HepG2 (cell line): ENCODE measurements at places on chromosomes 1 and 21.

DNA sequence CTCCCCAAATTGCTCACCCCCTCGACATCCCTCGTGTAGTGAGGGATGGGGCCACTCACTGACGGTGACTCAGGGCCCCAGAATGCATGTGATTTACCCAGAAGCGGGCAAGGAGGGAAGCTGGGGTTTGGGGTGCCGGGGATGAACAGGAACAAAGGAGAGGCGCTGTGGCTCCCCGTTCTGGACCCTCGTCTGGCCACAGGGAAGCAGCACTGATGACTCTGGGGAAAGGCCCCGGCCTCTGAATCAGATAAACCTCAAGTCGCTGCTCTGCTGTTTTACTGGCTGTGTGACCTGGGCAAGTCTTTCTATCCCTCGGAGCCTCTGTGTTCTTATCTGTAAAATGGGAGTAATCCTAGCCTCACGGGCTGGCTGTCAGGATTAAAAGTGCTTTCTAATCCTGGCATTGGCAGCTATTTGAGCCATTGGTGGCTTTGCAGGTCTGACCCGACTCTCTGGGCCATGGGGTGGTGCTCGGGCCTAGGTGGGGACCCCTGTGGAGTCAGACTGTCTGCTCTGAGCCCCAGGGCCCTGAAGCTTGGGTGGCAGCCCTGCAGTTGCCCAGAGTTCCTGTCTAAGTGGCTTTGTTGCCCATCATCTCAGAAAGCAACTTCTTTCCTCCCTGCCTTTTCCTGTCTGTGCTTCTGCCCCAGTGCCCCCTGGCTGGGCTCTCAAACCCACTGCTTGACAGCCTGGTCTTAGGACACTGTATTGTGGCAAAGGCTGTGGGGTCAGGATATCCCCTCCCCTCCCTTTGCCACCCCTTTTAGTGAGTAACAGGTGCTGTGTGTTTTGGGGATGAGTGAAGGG is 5.5 kb downstream of the TNFRSF1B start:
- no peak for DNase-seq

GRCh38 chr1:234775477-234776246 is 165.7 kb upstream of the IRF2BP2 start:
- DNase-seq: no peak

- DNase-seq: peak; percentile 23
These were observed 48.3 kb downstream of the IL23R start for GRCh38 chr1:67214420-67215174.

- DNase-seq: no peak
These were observed 46.6 kb downstream of the NEK7 start for GRCh38 chr1:198203434-198203833.

- no peak for DNase-seq
These were observed 108.8 kb upstream of the WARS2 start for GRCh38 chr1:119249283-119249682.

DNA sequence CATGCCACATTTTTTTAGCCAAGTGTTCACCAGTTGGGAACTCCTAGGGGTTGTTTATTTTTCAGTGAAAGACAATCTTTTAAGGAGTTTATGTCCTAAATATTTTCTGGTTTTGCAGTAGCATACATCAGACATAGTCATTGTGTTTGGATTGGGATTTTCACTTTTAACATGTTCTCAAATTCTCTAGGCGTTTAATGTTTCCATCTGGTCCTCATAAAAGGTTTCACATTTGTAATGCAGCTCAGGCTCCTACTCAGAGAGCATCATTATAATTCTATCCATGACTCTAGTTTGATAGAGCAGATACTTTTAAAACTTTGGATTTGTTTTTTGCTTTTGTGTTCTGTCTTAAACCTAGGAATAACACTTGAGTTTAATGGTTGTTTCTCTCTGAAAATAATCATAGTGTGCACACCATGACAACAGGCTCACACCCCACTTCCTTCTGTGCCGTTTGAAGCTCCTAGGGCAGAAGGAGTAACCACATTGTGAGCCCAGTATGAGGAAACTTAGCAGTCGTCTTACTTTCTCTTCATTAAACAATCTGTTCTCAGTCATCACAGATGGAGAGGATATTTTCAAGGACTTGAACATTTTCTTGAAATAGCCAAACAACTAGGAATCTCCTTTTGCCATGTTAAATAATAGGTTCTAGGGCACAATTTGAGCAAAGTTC is 219.6 kb downstream of the PDE4B start:
- DNase-seq: no peak

DNA sequence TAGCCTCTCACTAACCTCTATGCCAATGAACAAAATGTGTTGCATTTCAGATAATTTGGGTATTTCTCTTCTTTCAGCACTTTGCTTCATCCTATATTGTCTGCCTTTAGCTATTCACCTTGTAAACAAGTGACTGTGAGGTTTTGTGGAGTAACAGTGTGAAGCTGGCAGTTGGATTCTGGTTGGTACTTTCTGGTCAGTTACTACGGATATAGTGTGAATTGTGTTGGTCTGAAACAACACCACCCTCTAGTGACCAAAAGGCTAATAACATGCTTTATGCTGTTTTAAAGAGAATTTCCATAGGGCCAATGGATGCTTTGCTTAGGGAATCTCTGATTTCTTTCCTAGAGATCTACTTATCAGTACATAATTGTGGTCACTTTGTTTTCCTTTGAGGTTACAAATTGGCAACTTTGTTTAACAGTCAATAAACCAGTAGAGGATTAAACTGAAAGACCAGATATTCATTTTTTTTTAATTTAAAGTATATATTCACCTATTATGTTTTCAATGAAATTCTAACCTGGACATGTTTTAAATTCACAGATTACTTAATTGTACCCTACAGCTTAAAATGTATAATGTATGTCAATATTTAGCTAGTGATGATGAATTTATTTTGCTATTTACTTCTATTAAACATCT is 2.5 kb upstream of the PTGER3 start:
- DNase-seq: peak; percentile 64

- no peak for DNase-seq
These were observed 238.4 kb upstream of the CACYBP start for GRCh38 chr1:174761335-174761734.

DNA sequence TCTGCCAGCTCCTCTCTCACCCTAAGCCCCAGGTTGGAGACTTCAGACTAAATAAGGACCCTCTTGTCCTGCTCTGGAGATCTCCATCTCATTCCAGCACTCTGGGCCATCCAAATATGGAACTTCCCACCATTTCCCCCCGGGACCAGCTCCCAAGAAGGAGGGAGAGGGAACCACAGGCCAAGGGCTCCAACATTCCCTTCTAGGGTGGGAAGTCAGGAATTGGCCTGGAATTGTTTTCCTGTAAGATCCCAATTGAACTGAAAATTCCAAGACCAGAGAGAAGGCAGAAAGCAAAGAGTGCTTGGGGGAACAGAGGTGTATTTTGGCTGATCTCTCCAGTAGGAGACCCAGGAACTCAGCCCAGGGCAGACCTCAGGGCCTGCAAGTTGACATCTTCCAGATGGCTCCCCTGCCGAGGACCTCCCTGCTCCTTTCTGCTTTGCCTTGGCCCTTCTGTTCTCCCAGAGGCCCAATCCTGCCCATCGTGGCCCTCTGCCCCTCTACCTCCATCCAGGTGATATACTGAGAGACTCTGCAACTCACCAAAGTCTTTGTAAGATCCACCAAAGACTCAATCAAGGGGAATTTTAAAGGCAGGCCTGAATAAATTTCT is 14.9 kb downstream of the CSRP1 start:
- no peak for DNase-seq

- DNase-seq: no peak
These were observed 13.8 kb downstream of the LMNA start for GRCh38 chr1:156128308-156128653.

DNA sequence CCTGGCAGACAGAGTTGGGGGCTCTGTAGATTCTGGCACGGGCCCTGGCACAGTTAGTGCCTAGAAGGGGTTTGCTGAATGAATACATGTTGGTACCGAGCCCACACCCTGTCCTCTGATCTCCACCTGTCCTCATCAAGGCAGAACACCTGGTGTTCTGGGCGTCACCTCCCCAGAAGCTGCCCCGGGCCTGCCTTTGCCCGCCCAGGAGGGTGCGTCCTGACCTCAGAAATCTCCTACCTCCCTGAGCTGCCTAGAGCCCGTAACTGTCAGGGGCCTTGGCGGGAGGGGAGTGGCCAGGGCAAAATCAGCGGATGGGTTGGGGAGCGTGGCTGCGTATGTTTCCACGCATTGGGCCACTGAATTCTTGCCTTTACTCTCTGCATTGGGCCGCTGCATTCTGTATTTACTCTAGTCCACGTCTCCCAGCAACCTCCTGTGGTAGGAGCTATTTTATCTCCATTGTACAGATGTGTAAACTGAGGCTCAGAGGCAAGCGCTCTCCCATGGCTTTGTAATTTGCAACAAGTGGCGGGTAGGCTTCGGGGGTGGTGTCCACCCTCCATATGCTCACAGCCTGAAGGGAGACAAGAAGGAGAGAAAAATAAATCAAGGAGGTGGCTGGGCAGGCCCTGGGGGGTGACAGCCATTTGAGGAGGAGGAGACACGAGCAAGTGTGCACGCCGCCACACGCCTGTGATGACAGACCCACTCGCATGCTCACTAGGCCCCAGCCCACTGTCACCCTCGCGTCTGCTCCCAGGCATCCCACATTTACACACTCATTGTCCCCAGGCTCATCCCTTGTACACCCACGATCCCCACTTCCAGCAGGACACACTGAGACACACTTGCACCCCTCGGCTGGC is 95.7 kb upstream of the WNT4 start:
- no peak for DNase-seq

GRCh38 chr1:230127105-230128054 is 60.3 kb downstream of the GALNT2 start:
- no peak for DNase-seq

DNA sequence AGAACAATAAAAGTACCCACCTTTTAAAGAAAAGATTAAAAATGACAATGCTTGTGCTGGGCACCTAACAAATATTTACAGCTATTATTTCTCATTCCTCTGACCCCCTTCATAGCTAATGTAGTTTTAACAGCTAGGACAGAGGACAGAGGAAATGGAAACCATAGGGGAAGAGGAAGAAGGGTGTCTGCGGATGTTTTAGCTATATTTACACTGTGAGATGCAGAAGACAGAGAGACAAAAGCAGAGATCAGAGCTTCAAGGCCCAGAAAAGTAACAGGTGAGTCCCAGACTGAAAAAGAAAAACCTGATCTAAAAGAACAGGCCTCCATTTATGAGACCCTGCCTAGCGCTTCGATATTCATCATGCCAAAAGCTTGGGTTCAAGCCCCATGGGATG is 72.0 kb downstream of the ZNF281 start:
- DNase-seq: no peak

DNA sequence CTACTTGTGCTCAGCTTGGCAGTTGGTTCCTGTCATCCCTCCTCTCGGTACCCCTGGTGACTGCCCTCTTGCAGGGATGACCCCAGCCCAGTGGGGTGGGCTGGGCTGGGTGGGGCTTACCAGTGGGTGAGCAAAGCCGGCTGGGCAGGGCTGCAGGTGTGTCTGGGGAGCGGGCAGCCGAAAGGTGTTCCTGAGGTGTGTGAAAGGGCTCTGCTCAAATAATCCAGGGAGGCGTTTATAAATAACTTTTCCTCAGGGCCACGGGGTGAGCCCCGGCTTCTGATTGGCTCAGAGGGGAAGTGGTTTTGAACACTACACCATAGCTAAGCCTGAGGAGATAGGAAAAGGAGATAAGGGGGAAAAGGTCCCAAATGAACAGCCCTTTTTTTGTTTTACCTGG is at the start of gene SLC26A9:
TSS of gene SLC26A9 (minus strand) at position 212 of the 400 bp plus-strand sequence. CDS start 7,636 bp downstream, outside the sequence.
- no peak for DNase-seq

GRCh38 chr1:229420765-229421164 is 13.1 kb downstream of the ACTA1 start:
- DNase-seq: no peak

DNA sequence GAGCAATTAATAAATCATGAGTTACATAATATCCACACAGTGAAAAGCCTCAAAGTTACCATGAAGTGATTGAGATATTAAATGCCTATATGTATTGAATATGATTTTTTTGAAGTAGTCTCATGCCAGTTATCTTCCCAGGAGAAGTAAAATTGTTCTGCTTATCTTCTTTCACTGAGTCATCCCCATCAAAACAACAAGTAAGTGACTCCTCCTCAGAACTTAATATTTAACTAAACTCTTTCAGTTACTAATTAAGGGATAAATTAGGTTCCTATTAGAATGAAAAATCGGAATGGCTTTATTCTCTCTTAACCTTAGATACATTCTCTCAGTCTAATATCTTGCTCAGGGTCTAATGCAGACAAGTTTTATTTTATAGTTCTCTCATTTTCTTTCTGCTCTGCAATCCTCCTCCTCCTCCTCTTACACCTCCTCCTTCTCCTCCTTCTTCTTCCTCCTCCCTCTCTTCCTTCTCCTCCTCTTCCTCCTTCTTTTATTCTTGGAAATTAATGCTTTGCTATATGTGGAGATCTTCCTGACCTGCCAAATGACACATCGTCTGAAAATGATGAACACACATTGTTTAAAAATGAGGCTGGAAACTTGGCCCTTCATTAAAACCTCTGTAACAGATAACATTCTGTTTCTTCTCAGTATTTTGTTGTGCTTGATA is 110.9 kb downstream of the RUNX1 start:
- DNase-seq: no peak

DNA sequence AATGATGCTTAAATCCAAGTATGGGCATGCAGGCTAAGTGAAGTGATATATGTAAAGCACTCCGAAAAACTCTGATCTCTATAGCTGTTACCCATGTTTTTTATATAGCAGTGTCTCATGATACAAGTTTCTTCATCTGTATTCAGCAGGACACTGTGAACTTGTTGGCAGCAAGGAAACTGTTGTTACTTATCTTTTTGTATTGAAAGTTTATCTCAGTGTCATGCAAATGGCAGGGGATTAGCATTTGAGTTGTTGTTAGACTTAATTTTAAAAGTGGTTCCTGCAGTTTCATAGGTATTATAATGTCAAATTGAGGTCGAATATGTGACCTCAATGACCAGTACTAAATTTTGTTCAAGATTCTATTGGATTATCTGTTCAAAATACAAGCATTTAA is 47.9 kb downstream of the NCAM2 start:
- no peak for DNase-seq

GRCh38 chr21:21247424-21247823 is 249.2 kb downstream of the NCAM2 start:
- no peak for DNase-seq

- DNase-seq: no peak
These were observed 142.2 kb downstream of the LHX8 start for GRCh38 chr1:75276385-75276784.

DNA sequence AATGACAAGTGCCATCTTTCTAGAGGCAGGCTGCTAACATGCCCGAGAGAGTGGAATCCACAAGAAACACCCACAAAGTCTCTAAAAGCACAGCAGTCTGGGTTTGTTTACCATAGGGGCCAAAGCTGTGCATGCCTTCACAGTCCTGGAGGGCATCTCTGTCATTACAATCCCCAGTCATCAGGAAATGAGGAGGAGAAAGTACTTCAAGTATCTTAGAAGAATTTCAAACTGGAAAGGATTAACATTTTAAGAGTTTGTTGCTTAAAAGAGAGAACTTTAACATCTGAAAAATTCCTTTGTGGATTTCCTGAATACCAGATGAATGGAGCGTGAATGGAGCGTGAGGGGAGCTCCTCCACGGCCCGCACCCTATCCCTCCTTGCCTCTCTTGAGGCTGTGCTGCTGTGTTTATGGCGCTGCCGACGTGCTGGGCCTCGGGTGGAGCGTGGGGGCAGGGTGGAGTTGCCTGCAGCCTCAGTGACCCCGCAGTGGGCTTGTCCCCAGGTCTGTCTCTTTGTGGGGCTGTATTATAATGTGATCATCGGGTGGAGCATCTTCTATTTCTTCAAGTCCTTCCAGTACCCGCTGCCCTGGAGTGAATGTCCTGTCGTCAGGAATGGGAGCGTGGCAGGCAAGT is 23.3 kb downstream of the SLC6A17 start:
- no peak for DNase-seq

GRCh38 chr21:35974775-35975174 is 85.6 kb downstream of the SETD4 start:
- peak; percentile 75 for DNase-seq

- no peak for DNase-seq
These were observed 51.2 kb downstream of the MRPL39 start for GRCh38 chr21:25556091-25556490.
